ENCODE measurements at places on chromosomes 5 and 9.

GRCh38 chr5:6763191-6763590 lies 50.0 kb downstream of the TENT4A start:
- no peak for DNase-seq

- no peak for DNase-seq
Observed at GRCh38 chr5:143826951-143827444, 15.0 kb downstream of the HMHB1 start.

DNA sequence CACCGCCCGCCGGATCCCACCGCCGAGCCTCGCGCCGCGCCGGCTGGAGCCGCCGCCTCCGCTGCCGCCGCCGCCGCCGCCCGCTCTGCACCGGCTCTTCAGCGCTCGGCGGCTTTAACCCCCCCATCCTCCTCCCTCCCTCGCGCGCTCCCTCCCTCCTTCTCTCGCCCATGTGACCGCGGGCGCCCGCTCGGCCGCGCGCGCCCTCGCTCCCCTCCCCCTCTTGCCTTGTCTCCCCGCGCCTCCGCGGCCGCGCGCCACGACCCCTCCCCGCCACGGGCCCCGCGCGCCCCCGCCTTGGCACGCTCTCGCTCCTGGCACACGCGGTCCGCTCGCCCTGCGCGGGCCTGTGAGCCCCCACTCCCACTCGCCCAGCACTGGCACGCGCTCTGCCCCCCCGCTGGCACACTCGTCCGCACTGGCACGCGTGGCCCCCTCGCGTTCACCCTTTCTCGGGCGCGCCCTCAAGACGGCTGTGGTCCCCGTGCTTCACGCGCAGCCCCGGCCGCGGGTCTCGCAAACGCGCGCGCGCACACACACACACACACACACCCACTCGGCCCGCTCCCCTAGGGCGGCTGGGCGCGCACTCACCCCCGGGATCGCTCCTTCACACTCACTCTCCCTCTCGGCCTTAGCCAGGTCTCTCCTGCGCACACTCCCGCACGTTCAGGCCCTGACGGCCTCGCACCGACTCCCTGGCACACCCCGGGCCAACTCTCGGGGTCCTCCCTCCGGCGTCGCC lies at the start of gene CNTFR:
TSS of gene CNTFR (minus strand) at position 89 of the 745 bp plus-strand sequence. CDS start 20,743 bp downstream, outside the sequence.
- no peak for DNase-seq

DNA sequence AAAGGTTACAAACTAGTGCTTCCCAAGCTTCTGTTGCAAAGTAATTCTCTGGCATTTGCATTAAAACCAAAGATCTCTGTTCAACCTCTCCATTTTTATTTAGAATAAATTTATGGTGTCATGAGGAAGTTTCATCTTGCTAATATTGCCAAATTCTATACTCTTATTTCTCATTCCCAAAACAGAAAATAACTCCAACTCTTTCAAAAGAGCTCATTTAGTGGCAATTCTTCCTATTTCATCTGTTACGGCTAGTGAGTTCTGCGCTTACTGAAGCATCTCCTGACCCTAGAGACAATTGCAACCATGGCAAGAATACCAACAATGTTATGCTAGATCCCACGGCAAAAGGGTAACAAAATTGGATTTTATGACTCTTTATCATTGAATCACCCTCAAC lies 97.0 kb downstream of the HINT1 start:
- DNase-seq = no peak

DNA sequence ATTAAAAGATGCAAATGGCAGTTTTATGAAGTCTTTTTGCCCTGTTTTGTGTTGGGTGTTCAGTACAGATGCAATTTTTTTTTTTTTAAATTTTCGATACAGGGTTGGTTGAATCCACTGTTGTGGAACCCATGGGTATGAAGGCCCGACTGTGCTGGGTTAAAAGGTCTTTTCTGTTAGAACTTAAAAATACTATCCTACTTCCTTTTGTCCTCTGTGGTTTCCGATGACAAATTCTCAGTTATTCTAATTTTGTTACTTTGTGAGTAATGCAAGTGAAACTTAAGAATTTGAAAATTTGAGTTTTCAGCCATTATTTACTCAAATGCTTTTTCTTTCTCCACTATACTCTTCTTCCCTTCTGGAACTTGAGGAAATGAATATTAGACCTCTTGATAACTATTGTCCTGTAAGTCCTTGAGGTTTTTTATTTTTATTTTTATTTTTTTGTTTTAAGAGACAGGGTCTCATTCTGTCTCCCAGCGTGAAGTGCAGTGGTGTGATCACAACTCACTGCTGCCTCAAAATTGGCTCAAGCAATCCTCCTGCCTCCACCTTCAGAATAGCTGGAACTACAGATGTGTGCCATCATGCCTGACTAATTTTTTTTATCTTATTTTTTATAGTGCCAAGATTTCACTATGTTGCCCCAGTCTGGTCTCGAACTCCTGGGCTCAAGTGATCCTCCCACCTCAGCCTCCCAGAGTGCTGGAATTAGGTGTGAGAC lies 67.5 kb downstream of the ZCCHC7 start:
- DNase-seq = no peak

DNA sequence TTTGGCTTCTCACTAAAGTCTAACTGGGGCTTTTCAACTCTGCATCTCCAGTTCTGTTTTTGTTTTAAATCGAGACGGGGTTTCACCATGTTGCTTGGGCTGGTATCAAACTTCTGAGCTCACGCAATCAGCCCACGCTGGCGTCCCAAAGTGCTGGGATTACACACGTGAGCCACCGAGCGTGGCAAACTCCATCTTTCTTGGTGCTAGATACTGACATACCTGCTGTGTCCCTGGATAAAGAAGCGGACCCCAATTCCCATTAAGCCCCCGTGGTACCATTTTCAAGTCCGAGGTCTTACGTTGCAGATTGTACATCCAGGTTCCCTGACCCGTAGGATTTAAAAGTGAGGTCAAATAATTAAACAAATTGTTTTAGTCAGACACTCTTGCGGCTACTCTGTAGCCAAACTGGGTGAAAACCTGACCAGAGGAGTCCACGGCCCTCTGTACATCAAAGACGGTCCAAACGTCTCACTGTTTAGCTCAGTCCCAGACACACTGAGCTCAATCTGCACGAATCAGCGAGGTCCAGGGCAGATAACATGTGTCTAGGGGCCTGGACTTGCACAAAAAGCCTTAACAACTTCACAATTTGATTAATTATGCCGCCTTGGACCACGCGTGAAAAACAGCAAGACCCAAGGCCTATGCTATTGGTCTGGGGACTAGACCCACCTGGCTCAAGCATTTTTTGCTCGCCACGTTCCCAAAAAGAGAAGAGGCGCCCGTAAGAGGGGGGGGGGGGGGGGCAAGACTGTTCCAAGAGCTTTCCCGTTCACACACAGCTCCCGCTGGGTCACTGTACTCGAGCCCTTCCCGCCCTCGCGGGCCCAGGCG lies 727 bp upstream of the DNAJA1 start:
- no peak for DNase-seq
